ENCODE measurements at places on chromosomes 1 and 21.
A peak's percentile ranks its signal among the peaks of the same experiment; 100 is the strongest.

DNA sequence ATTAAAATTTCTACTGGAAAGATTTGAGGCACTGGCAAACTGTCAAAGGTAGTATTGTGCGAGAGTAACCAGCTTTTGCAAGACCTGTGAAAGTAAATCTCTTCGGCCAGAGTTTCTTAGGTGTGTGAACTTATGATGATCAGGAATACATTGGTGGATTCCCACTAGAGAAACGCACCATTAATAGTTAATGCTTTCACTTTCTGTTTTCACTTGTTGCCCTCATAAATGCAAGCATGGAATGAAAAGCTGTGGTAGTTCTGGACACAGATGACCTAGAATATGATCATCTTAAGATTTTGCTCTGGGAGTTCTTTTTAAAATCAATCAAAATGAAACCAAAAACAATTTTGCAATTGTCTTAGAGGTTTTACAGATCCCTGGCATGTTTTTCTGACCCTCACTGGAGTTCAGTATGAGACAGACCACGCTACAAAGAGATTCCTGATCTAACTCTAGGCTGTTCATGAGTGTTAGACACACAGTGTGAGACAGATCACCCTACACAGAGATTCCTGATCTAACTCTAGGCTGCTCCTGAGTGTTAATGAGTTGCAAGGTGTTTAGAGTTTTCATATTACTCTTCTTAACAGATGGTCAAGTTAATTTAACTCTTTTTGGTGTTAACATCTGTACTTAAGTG, 98.8 kb downstream of the SDCCAG8 start:
- DNase-seq = peak; percentile 32

DNA sequence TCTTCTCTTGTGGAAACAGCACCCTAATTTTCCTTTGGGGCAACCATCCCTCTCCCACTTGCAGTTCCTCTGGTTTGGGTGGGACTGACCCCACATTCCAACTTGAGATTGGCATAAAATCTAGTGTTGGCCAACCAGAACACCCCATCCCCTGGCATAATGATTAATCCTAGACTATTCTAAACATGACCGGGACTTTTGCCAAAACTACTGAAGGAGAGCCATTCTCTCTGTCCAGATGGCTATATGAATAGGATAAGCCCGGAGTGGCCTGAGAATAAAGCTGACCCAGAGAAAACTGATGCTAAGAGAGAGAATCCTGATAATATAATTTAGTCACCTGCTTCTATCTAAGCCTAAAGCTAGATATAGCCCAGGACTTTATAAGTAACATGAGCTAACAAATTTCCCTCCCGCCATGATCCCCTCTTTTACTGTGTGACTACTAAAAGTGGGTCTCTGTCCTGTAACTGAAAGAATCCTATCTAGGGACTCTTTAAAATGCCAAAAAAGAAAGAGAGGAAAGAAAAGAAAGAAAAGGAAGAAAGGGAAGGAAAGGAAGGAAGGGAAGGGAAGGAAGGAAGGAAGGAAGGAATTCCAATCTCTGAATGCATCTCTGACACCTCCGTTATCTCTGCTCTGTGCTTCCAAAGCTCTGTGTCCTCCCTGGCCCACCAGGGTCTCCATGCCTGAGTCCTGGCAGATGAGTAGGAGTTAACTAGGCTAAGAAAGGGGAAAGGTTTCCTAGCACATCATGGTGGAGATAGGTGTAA, 28.0 kb upstream of the NRDC start:
- DNase-seq = peak; percentile 64

DNA sequence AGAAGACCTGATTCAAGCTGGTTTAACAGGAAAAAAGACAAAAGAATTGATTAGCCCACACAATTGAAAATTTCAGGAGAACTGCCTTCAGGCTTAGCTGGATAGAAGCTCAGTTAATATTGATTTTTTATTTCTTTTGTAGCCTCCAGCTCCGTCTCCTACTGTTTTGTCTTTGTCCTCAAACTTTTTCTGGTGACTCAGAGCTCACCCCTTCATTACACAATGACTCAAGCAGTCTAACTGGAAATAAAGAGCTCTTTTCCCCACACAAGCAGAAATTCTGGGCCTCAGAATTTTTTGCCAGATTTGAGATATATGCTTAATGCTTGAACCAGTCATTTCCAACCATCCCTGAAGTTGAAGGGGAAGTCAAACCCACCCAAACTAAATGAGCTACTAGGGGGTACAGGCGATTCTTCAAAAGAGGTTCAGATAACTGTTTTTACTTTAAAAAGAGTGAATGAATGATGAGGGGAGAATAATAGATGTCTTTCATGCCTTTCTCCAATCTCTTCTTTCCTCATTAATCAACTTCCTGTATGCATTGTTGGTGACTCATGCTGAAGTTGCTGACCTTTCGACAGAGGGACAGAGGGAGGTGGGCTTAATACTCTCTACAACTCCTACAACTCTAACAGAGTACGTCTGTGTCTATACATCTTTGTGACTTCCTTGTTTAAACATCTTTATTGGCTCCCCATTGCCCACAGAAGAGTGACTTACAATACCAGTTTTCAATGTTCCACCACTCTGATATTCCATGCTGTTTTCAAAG, 6.2 kb upstream of the ACP6 start:
- DNase-seq = peak; percentile 71

- no peak for DNase-seq
Measured at GRCh38 chr1:202811296-202812175, 782 bp downstream of the PCAT6 start.

- DNase-seq = peak; percentile 6
Measured at GRCh38 chr1:119544165-119544762, 37.3 kb downstream of the HSD3B1 start.

- DNase-seq = no peak
Measured at GRCh38 chr1:10642403-10643080, 153.9 kb downstream of the CASZ1 start.

- DNase-seq = no peak
Measured at GRCh38 chr1:204340081-204340889, 19.4 kb downstream of the PLEKHA6 start.

DNA sequence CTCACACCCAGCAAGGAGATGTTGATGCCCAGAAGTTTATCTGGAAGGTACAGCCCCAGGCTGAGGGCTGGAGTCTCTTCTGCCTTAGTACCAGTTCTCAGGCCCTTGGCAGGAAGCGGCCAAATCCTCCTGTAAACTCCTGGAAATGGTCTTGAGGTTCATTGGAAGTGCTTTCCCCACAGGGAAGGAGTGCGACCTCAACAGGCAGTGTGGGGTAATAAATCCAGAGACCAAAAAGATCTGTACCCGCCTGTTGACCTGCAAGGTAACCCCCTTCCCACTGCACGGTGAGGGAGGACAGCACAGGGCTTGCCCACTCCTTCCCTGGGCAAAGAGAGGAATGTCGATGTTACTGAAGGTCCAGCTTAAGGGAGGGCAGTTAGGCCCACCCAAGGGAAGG, 4.5 kb downstream of the ATXN7L2 start:
- DNase-seq = peak; percentile 16

GRCh38 chr1:161226320-161226711, 456 bp downstream of the TOMM40L start:
- DNase-seq = no peak

DNA sequence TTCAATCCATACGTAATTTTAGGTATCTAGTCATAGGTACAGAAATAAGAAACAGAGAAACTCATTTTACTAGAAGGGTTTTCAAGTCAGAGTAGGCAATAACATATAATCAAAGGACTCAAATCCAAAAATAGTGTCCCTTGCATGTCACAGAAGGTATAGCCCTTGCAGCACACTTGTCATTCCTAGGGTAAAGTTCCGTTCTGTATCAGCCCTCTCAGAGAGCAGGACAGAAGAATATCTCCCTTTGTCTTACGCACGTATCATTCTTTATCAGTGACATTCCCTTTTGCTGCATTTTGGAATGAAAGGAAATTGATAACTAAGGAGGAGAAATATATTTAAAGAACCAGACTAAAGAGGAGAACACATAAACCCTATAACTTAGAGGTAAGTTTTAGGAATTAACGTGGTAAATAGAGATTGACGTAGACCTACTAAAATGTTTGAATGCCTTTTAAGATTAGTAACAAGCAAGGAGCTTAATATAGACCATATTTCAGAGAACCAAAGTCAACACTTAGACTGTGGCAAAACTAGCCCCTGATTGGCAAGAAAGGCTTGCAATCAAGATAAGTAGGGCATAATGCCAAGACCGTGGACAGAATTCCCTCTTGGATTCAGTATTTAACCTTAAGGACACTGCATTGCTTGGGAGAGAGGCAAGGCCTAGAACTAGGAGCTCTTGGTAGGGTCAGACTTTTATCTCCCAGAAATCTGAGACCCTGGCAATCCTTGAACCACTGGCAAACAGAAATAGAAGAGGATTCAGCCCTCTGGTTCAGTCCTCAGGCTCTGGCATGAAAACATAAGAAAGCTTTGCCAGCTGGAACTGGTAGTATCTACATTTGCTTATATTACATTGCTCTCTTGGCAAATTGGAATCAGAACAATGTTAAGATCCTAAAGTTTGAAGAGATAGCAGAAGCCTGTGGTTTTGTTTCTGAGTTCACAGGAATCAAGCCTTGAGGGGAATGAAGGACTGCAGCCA, 232.1 kb downstream of the ASTN1 start:
- no peak for DNase-seq

GRCh38 chr21:28602546-28602945, 390.1 kb downstream of the LTN1 start:
- no peak for DNase-seq

GRCh38 chr1:29703596-29704370, 467.5 kb downstream of the PTPRU start:
- peak; percentile 51 for DNase-seq

DNA sequence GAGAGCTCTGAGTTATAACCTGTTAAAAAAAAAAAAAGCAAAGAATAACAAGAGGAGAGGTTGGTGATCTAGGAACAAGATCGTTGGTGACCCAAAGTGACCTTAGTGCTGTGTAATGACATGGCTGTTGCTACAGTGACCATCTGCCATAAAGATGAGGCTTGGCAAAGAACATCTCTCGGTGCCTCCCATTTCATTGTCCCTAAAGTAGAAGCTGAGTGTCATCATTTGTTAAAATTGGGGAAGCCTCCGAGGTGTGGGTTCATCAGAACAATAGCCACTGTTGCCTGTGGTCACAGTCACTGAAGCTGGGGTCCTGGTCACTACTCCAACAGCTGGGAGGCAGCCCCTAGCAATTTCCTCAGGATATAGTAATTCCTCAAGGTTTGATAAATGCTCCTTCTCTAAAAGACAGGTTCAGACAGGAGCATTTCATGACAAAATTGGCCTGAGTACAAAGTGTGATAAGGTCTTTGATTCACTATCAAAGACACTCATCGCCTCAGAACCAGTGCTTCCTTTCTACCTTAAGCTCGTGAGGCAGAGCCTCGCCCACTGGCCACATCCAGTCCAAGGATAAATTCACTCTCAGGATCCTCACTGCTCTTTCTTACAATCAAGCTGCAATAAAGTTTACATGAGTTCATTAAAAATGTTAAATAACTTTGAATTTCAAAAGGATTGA, 81.9 kb upstream of the RGS2 start:
- DNase-seq = no peak

DNA sequence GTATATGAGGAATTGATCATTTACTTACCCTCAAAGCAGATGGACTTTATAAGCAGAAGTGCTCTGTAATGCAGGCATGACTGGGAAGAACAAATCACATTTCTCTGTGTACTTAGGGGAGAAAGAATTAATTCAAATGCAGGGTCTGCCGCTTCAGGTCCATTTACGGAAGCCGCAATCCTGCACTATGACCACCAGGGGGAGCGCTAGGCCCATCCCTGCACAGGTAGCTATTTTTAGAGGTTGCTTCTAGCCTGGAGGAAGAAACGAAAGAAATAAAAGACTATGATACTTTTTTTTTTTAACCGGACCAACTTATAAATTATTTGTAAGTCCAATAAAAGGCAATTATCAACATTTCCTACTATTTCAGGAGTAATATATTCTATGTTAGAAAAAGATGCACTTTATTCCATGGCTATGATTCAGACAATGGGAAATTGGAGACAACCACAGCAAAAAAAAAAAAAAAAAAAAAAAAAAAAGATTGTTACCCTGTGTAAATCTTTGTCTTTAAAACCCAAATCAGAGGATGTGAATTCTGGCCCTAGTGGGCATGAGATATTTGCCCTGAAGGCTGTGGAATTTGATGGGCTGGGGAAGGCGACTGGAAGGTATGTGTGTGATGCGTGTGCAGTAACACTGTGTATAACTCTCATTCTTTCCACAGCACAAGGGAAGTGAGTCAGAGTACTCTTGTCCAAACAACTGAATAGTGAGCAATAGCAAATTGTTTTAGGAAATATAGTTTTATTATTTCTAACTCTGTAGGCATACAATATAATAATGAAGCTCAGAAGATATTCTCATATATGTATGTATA, 12.9 kb upstream of the FYB2 start:
- peak; percentile 93 for DNase-seq

GRCh38 chr1:204565617-204566582, 49.7 kb downstream of the MDM4 start:
- peak; percentile 77 for DNase-seq

- no peak for DNase-seq
Measured at GRCh38 chr1:2378956-2379732, 12.2 kb downstream of the MORN1 start.

DNA sequence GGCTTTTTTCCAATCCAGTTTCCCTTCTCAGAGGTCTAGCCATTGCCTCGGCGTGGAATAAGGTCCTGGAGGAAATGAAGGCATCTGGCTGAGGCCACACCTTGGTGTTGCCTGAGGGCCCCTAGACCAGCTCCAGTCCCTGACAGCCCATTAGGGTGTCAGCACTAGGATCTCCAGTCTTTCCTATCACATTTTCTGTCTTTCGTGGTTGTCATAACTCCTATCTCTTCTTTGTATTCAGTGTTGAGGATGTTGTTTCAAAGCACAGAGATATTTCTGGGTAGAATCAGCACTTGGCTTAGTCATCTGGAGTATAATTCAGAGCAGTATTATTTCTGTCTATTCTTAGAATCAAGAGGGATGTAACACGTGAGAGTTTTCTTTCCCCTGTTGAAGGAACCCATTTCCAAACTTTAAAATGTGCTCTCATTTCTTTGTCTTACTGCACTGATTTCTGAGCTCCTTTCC, 844.3 kb downstream of the KCNT2 start:
- DNase-seq = no peak

DNA sequence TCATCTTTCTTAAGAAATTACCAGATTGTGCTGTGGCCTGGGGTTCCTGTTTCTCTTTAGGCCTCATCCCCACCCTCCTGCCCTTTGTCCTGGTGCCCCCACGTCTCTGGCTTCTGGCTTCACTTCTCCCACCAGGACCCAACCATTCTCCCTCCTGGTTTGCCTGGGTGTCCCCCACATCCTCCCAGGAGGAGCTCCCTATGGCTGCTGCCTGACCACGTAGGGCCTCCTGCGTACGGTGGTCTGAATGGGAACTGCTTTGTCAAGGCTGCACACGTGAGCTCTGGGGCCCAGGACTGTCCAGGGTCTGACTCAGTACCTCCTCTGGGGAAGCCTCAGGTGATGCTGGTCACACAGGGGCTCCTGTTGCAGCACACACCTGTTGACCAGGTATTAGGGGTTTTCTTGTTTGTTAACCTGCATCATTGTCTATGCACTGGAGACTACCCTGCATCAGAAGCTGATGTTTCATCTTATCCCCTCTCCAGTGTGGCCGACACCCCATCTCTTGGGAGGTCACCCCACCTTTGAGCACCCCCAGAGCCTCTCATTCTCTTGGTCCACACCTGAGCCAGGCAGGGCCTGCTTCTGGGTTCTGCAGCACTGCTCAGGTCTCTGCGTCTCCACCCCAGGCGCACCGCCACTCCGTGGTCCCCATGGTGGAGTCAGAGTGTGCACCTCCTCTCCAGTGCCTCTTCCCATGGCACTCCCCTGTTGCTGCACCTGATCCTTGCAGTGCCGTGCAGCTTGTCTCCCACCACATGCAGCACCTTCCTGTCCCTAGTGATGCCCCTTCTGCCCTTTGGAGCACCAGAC, 65.8 kb downstream of the S100B start:
- DNase-seq = no peak

GRCh38 chr1:187264995-187265602, 436.4 kb downstream of the PLA2G4A start:
- peak; percentile 44 for DNase-seq

Data from fibroblast of mammary gland (primary cell).